Mesenteric fat pad (tissue), 1 donor: ENCODE measurements at places on chromosomes 11 and 22. TPM values are rescaled to one million over a fixed set of nuclear protein-coding genes. Genes with fewer than 3 reads are reported as not detected.

DGAT2 gene
- 337 TPM for total RNA-seq

PRR33 gene
- total RNA-seq, result not detected

HEPHL1 gene
- not detected for total RNA-seq

NLRP6 gene
- 1.8 TPM for total RNA-seq

GAL3ST3 gene
- not detected for total RNA-seq

DNA sequence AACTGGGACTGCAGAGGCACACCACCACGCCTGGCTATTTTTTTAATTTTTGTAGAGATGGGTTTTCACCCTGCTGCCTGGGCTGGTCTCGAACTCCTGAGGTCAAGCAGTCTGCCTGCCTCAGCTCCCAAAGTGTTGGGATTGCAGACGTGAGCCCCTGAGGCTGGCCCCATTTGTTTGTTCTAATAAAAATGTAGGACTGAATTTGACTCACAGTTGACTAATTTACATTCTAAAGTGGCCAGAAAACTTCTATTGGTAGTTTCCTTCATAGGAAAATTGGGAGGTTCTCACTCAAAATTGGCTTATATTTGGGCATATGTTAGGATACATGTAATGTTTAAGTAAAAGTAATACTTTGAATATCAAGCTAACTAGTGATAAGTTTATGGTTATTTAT is 35.0 kb downstream of the PPFIA1 start:
- no peak for DNase-seq

DNA sequence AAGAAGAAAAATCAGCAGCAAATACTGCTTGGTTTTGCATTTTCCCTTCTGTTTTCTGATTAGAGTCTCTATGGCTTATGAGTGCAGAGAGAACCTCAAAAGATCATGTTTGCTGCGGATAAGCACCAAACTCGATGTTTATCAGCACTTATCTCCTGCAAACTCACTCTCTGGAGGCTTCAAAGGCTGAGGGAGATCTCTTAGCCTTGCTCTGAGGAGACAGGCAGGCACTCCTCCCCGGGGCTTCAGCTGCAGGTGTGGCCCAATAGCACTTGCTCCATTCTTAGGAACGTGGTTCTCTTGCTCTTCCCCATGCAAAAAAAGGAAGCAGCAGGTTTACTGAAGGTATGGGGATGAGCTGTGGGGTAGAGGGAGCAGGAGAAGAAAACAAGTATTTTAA is 45.1 kb downstream of the FLI1 start:
- no peak for DNase-seq

GRCh38 chr22:47495110-47495509 is 732.7 kb downstream of the TBC1D22A start:
- no peak for DNase-seq

DNA sequence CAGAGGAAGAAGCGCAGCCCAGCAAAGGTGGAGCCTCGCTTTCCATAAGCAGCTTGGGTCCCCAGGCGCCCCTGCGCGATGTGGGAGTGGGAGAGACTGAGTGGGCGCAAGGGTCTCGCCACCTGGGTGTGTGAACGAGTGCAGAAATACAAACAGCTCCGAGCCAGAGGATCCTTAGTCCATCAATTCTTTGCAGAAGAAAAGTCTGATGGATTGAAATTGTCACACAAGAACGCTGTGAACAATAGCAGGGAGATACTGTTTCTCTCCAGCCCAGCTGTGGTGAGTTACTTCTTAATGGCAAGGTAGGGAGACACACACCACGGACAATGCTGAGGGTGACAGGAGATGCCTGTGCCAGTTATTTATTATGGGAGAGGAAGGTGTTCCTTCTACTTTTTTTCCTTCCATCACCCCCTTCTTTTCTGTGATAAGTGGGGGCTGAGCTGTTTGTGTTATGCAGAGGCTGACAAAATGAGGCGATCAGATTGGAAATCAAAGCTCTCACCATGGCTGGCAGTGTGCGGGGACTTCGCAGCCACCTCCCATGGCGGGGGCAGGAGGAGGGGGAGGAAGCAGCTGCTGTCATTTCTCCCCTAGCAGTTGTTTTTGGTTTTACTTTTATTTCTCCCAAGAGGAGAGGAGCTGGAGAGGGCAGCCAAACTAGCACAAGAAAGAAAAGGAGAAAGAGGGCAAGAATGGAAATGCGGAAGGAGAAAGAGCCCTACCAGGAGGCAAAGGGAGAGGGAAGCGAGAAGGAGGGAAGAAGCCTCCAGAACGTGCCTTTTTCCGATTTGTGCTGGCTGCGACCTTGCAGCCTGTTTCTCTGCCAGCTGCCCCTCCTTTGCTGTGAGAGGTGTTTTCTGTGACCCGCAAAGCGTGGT is 755.8 kb downstream of the NTM start:
- no peak for DNase-seq

DNA sequence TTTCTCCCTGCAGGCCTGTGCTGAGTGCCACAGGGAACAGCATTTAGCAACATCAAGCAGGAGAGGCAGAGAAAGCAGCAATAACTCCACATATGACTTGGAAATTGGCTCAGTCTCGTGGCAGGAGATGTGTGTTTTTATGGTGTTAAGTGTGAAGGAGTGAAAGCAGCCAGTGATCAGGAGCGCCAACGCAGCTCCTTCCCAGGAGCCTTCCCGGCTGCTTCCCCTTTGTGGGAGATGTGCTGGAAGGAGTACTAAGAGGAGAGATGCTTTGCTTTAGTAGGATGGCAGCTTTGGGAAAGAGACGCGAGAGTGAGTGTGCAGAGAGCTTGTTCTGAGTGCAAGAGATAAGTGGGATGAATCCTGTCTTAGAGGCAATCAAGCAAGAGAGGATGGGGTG is 54.7 kb upstream of the KIRREL3 start:
- DNase-seq, result no peak

DNA sequence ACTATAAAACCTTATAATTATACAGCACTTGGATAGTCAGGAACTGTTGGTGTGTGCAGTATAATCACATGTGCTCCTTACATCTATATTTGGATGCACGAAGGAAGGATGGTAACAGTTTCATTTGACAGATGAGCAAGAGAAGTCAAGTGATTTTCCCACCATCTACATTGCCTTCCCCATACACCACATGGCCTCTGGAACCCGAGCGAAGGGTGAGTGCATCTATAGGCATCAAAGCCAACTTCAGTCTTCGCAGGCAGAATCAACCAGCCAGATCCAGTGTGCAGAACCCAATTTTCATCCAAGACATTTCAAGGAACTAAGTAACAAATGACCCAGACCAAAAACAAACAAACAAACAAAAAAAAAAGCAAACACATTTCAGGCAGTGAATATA is 85.1 kb upstream of the BLID start:
- no peak for DNase-seq

DNA sequence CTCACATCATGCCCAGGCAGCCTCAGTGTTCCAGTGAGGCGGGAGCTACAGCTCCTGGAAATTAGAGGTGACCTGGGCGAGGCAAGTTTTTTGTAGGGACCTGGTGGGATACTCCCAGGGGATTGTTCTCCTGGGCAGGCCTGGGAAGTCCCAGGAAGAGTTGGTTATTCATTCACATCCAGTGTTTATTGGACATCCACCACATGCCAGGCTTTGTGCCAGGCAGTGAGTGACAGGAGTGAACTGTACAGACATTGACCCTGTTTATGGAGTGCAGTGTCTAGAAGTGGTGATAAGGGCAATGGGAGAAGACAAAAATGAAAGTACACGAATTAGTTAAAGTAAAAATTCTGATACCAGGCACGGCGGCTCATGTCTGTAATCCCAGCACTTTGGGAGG is 29.4 kb downstream of the YWHAH start:
- no peak for DNase-seq

- DNase-seq, result no peak
Observed at GRCh38 chr11:32511926-32512325, 71.7 kb upstream of the EIF3M start.

DNA sequence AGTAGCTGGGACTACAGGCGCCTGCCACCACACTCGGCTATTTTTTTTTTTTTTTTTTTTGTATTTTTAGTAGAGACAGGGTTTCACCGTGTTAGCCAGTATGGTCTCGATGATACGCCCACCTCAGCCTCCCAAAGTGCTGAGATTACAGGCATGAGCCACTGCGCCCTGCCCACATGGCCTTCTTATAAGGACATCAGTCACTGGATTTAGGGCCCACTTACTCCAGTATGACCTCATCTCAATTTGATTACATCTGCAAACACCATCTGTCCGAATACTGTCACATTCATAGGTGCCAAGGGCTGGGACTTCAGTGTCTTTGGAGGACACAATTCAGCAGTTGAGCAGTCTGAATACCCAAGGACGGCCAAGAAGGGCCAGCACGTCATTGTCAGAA is 8.2 kb upstream of the PRR5 start:
- no peak for DNase-seq

DNA sequence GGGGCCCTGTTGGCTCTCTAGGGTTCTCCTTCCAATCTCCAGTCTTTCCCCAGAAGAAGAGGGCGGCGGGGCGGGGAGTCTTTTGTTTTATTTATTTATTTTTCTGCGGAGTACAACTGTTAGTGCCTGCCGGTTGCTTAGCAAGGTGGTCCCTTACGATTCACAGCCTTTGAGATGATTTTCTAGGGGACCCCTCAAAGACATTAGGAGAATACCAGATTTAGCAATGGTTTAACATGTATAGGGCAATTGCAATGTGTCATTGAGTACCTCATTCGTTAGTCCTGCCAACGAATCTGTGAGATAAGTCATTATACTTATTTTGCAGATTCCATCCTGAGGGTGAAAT is 307 bp upstream of the MRPL16 start:
- no peak for DNase-seq

GRCh38 chr22:32917577-32918354 is 116.3 kb downstream of the TIMP3 start:
- no peak for DNase-seq

- no peak for DNase-seq
Observed at GRCh38 chr11:64559351-64560138, 31.5 kb upstream of the SLC22A12 start.

DNA sequence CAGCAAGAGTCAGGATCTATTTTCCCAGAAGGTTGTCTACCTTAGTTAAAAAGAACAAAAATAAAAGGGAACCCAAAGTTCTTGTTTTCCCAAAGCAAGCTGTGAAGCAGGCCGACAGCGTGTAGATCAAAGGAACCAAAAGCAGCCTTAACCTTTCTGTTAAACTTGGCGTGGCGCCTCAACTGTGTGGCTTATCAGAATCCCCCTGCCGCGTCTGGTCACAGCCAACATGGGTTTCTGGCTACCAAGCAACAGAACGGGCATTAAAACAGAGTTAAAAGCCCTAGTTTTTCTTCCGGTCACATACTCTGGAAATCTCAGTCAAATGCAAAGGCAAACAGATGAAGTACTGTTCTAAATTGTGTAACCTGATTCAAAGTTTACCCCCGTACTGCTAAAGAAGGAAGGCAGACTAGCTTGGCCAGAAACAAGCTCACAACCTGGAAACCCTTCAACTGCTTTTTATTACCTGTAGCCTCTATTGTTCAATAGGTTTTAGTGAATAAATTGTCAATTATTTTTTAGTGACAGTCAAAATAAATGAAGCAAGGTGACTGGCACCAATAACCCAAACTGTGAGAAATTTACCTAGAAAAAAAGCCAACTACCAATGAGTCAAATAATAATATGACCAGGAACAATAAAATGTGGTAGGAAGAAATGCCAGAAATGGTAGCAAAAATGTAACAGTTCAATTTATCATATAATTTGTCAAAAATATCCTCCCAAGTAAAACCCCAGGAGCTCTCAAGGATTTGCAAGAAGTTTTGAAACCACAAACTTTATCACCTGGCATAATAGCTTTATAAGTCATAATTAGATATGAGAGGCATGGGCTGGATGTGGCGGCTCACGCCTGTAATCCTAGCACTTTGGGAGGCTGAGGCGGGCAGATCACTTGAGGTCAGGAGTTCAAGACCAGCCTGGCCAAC is 21.4 kb downstream of the CHKA start:
- no peak for DNase-seq

GRCh38 chr22:23010430-23010829 is 59.9 kb upstream of the GNAZ start:
- DNase-seq, result no peak

DNA sequence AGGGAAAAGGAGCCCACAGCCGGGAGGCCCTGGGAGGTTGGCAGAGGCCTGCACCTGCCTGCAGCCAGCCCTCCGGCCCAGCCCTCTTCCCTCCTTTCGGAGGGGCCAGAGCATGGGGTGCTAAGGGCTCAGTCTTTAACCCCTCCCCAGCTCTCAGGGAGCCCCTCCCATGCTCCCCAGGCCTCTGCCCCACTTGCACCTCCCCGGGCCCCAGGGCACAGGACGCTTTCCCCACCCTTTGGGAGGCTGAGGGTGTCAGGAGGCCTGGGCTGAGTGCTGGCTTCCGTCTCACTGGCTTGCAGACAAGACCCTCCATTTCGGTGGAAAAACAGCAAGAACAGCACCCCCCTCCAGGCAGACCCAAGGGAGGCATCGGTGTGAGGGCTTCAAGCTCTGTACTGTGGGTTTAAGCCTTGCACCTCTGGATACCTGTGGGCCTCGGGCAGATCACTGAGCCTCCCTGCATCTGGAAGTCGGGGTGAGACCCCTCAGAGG is 7.3 kb downstream of the ASCL2 start:
- DNase-seq, result peak; percentile 67

DNA sequence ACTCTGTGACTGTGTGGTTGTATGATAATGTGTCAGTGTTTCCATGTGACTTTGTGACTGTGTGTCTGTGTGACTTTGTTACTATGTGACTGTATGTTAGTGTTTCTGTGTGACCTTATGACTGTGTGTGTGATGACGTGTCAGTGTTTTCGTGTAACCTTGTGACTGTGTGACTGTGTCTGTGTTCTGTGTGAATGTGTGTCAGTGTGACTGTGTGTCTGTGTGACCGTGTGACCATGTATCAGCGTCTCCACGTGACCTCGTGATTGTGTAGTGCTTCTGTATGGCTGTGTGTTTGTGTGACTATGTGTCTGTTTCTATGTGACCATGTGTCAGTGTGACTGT is 9.5 kb upstream of the PKNOX2 start:
- DNase-seq, result peak; percentile 12

GRCh38 chr11:63879598-63880402 is 37.2 kb downstream of the RCOR2 start:
- DNase-seq, result no peak

DNA sequence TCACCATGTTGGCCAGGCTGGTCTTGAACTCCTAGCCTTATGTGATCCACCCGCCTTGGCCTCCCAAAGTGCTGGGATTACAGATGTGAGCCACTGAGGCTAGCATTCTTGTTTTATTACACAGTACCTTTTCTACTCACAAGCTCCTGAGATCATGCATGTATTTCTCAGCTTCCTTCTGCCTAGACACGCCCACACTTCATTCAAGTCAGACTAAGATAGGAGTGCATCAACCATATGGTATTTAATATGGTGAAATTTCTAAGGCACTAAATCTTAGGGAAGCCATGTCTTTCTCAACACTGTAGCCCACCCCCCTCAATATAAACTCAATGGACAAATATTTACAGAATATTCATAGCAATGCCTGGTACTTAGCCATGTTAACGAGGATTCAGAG is 62.1 kb downstream of the SLC25A17 start:
- DNase-seq, result no peak
